ENCODE measurements at places on chromosomes 12 and 14.

- no peaks in the 10 kb centered on the region for H3K4me1 ChIP-seq
- DNase-seq = no peak
- H3K27ac ChIP-seq = no peak overlapping the region
Observed at GRCh38 chr12:130525384-130526172, 187.9 kb downstream of the PIWIL1 start.

DNA sequence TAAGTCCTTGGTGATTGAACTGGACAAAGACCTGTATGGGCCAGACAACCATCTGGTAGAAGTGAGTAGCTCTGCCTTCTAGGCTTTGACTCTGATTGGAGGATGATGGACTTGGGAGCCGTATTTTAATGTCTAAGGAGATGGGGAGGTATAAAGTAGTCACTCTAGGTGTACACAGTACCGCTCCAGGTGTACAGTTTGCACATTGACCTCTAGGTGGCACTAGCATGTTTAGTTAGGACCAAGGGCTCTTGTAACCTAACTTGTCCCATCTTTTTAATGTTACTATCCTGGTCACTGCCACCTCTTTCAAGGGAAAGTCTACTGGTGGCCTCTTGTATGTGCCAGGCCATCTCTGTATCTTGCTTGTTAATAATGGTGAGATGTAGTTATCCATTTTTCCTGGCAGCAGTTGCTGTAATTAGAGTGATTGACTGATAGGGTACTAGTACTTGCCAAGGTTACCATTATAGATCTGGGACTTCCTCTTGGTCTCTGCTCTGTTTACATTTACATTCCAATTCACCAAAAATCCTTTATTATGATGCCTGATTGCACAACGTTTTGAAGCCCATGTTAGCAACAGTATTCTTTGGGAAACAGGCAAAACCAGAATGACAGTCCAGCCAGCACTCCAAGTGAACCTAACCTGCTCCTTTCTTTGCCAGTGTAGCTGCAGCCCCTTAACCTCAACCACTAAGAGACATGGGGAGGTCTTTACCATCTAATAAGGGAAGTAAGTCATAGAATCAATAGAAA lies 3.6 kb downstream of the SMARCD1 start:
- H3K4me1 ChIP-seq = peaks cover 7% of the 10 kb centered on the region
- no peak for DNase-seq
- H3K36me3 ChIP-seq = peaks cover 50% of the 10 kb centered on the region
- H3K27ac ChIP-seq = no peak overlapping the region
- H3K27me3 ChIP-seq = no peaks in the 10 kb centered on the region

GRCh38 chr14:79602045-79602444 lies 609.3 kb downstream of the DIO2 start:
- no peak for DNase-seq
- H3K4me3 ChIP-seq = no peak overlapping the region
- no peak overlapping the region for H3K27ac ChIP-seq
- H3K36me3 ChIP-seq = no peaks in the 10 kb centered on the region

- H3K4me1 ChIP-seq = no peaks in the 10 kb centered on the region
- H3K36me3 ChIP-seq = no peaks in the 10 kb centered on the region
- peaks cover 3% of the 10 kb centered on the region for H3K27me3 ChIP-seq
- no peak for DNase-seq
- no peak overlapping the region for H3K27ac ChIP-seq
Observed at GRCh38 chr12:3380200-3381043, 110.6 kb upstream of the PRMT8 start.

- no peak overlapping the region for H3K27ac ChIP-seq
- H3K4me1 ChIP-seq = no peaks in the 10 kb centered on the region
- no peak for DNase-seq
- no peaks in the 10 kb centered on the region for H3K27me3 ChIP-seq
Observed at GRCh38 chr14:68015356-68016254, 196.0 kb downstream of the RAD51B start.

GRCh38 chr14:68586896-68587751 lies 205.7 kb downstream of the ZFP36L1 start:
- no peak overlapping the region for H3K27ac ChIP-seq
- no peaks in the 10 kb centered on the region for H3K27me3 ChIP-seq
- H3K36me3 ChIP-seq = no peaks in the 10 kb centered on the region
- no peak for DNase-seq
- no peaks in the 10 kb centered on the region for H3K4me1 ChIP-seq
- no peak overlapping the region for H3K4me3 ChIP-seq

DNA sequence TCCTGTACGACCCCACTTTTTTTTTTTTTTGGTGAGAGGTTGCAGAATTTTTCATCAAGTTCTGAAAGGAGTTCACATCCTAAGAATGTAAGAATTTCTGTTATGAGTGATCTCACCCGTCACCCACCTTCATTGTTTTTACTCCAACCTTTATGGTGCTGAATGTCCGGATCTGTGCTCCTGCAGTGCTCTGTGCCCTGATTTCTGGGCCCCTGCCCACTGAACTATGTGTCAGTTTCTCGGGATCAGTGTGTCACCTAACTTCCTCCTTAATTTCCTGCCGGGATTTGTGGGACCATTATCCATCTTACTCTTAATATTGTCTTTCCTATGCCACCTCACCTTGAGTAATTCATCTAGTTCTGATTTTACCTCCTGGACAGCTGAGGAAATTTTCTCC lies 11.6 kb downstream of the RASSF8 start:
- no peak overlapping the region for H3K4me3 ChIP-seq
- no peaks in the 10 kb centered on the region for H3K36me3 ChIP-seq
- H3K27ac ChIP-seq = no peak overlapping the region
- no peaks in the 10 kb centered on the region for H3K4me1 ChIP-seq
- DNase-seq = no peak
- H3K27me3 ChIP-seq = peaks cover 6% of the 10 kb centered on the region

- H3K36me3 ChIP-seq = no peaks in the 10 kb centered on the region
- no peak overlapping the region for H3K4me3 ChIP-seq
- DNase-seq = no peak
- H3K4me1 ChIP-seq = peaks cover 11% of the 10 kb centered on the region
Observed at GRCh38 chr14:97328743-97329142, 531.6 kb downstream of the VRK1 start.

- no peak overlapping the region for H3K27ac ChIP-seq
- no peaks in the 10 kb centered on the region for H3K27me3 ChIP-seq
- H3K4me1 ChIP-seq = no peaks in the 10 kb centered on the region
- no peaks in the 10 kb centered on the region for H3K36me3 ChIP-seq
Observed at GRCh38 chr12:20232931-20233675, 135.2 kb upstream of the PDE3A start.

- H3K4me3 ChIP-seq = peak overlapping the region; percentile 54
- H3K27me3 ChIP-seq = no peaks in the 10 kb centered on the region
- peak overlapping the region; percentile 80 for H3K27ac ChIP-seq
- peaks cover 41% of the 10 kb centered on the region for H3K4me1 ChIP-seq
Observed at GRCh38 chr12:57755454-57756372, 810 bp downstream of the MARCHF9 start.

- H3K27me3 ChIP-seq = no peaks in the 10 kb centered on the region
- no peak overlapping the region for H3K4me3 ChIP-seq
- DNase-seq = no peak
- H3K27ac ChIP-seq = no peak overlapping the region
- H3K4me1 ChIP-seq = no peaks in the 10 kb centered on the region
- no peaks in the 10 kb centered on the region for H3K36me3 ChIP-seq
Observed at GRCh38 chr12:121719926-121720414, 7.4 kb downstream of the TMEM120B start.

- H3K36me3 ChIP-seq = no peaks in the 10 kb centered on the region
- H3K4me1 ChIP-seq = no peaks in the 10 kb centered on the region
Observed at GRCh38 chr12:115405471-115405860, 721.5 kb upstream of the TBX3 start.

DNA sequence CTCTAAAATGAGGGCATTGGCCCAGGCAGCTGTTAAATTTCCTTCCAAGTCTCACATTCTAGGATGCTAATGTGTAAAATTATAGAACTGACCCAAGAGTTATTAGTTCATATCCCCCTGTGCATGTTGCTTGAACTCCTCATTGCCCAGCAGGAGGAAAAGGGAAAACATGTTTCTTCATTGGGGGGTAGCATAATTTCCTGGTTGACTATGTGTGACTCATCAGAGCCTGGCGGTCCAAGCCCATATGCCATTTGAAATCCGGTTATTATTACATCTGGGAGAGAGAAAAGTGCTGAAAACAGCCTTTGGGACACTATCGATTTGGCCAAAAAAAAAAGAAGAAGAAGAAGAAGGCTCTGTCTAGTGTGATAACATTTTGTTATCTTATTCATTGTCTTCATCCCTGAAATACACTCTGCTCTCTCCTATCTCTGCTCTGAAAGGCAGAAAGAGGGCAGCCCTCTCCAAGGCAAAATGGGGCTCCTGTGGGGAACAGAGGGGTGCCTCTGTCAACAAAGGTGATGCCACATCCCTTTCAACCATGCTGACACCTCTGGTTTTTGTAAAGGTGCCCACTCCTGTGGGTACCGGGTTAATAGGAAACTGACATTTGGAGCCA lies 114.2 kb downstream of the DAD1 start:
- H3K36me3 ChIP-seq = no peaks in the 10 kb centered on the region
- no peak overlapping the region for H3K27ac ChIP-seq
- no peak overlapping the region for H3K4me3 ChIP-seq
- no peak for DNase-seq
- no peaks in the 10 kb centered on the region for H3K4me1 ChIP-seq
- no peaks in the 10 kb centered on the region for H3K27me3 ChIP-seq

- no peaks in the 10 kb centered on the region for H3K4me1 ChIP-seq
- DNase-seq = no peak
- no peaks in the 10 kb centered on the region for H3K27me3 ChIP-seq
- no peak overlapping the region for H3K27ac ChIP-seq
Observed at GRCh38 chr12:42789808-42790760, 200.5 kb upstream of the PRICKLE1 start.

DNA sequence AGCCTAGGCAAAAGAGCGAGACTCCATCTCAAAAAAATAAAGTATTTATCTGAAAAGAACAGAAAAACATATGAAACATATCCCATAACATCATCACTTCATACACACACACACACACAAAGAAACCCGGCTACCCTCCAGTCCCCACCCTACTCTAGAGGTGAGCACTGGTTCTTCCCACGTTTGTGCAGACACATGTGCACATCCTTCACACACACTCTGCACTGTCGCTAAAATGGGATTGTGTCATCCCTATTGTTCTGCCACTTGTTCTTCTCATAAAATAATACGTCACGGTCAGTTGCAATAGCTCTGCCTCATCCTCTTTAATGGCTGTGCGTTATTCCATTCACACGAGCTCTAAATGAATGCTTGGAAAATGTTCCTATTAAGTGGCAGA lies 85.9 kb upstream of the ANO2 start:
- no peaks in the 10 kb centered on the region for H3K27me3 ChIP-seq
- no peaks in the 10 kb centered on the region for H3K4me1 ChIP-seq
- DNase-seq = no peak
- no peak overlapping the region for H3K27ac ChIP-seq
